A549 treated with Hydrocortisone at 1 μM for 4 hours (cell line): ENCODE measurements at places on chromosomes 11 and 22. TPM values are rescaled to one million over a fixed set of nuclear protein-coding genes. Genes with fewer than 3 reads are reported as not detected.

MFNG gene
- 0.70 to 2.6 TPM (median 1.6 TPM) in 5 replicates for total RNA-seq

POU2F3 gene
- total RNA-seq: not detected in 5 replicates

SLC37A4 gene
- 11.3 to 11.9 TPM (median 11.6 TPM) in 5 replicates for total RNA-seq

OR8H1 gene
- total RNA-seq: not detected in 5 replicates

GGTLC3 gene
- not detected in 5 replicates for total RNA-seq

JAML gene
- total RNA-seq: not detected in 5 replicates

PNPLA3 gene
- 0.70 to 1.0 TPM (median 0.83 TPM) in 5 replicates for total RNA-seq

TSGA10IP gene
- total RNA-seq: not detected in 5 replicates

BID gene
- 58.0 to 83.4 TPM (median 79.3 TPM) in 5 replicates for total RNA-seq

CALCB gene
- total RNA-seq: 0.10 to 0.23 TPM (median 0.17 TPM) in 5 replicates

CLCF1 gene
- total RNA-seq: 33.7 to 40.0 TPM (median 37.6 TPM) in 5 replicates

GVQW3 gene
- total RNA-seq: 0.32 to 1.3 TPM (median 0.90 TPM) in 5 replicates

PLEKHA7 gene
- 46.8 to 60.2 TPM (median 57.2 TPM) in 5 replicates for total RNA-seq

SCGB1D2 gene
- total RNA-seq: 0.28 TPM in 1 of 5 replicates, not detected in the others
